ENCODE measurements at places on chromosomes 3 and 15.

- DNase-seq: no peak
Observed at GRCh38 chr3:118785415-118785814, 249.2 kb downstream of the IGSF11 start.

DNA sequence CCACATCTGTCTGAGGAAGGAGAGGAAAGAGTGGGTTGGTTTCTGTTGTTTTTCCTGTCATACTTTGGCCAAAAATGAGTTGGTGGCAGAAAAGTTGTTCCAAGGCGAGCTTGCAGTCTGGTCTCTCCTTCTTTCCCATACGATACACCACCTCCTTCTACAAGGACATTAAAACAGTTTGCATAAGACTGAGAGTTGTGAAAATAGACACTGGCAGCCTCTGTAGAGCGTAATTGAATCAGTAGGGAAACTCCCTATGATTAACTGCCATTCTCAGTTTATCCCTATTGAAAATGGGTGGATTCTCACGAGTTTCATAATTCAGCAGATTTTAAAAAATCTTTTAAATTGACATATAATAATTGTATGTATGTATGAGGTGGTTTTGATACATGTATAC is 3.7 kb upstream of the LSG1 start:
- no peak for DNase-seq

DNA sequence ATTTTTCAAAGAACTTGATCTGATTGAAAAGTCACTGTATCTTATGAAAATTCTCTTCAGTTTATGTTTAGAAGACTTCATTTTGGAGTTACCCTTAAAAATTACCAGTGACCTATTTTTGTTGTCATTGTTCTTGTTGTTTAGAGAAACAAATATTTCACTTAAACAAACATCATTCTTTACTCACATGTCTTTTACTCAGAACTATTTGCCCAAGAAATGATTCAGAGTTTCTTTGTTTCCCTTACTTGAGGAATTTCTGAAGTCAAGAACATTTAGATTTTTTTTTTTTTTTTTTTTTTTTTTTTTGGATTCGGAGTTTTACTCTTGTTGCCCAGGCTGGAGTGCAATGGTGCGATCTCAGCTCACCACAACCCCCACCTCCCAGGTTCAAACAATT is 259.6 kb upstream of the UBE2E1 start:
- DNase-seq: no peak

GRCh38 chr3:115562636-115563267 is 60.6 kb upstream of the GAP43 start:
- no peak for DNase-seq

DNA sequence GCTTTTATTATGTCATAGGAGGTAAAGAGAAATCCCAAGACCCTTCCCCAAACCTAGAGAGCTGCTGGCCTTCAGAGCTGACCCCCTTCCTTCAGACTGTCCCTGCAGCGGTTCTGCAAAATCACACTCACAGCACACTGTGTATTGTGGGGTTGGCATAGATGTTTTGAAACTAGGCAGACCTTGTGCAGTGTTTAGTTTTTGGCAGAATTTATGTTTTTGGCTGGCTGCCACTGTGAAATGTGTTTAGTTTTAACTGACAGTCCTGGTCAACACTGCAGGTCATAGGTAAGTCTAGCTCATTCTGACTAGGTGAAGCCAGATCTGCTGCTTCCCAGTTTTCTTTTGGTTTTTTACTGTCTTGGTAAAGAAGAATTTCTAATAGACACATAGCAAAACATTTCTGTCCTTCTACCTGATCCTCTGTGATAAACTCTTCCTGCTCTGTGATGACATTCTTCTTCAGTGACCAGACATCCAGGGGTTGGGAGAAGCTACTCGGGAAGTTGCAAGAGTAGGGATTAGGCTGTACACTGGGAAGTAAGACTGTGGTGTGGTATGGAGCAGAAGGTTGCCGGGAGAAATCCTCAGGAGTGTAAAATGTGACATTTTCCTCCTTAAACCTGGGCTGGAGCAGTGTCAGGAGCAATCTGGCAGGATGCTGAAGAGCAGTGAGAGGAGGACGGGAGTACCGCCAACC is 209.6 kb upstream of the MCTP2 start:
- DNase-seq: no peak

- DNase-seq: no peak
Observed at GRCh38 chr15:78989701-78990240, 44.9 kb upstream of the CTSH start.

DNA sequence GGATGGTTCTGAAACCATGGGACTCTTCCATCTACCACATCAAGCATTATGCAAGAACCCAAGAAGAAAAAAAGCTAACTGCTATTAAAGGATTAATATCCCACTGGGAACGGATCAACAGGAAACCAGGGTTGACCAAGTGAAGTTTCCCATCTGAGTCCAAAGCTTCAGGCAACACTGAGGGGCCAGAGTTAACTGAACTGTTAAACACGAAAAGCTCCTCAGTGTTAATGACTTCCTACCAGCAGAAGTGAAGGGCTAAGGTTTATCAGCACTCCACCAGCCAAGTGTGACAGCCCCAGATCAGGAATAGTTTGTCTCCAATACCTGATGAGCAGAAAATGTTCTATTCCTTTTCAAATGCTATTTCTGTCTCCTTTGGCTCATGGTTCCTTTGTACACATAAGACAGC is 36.7 kb downstream of the PTPN9 start:
- DNase-seq: no peak

- no peak for DNase-seq
Observed at GRCh38 chr15:38750786-38751185, 186.2 kb upstream of the RASGRP1 start.

- no peak for DNase-seq
Observed at GRCh38 chr3:14949126-14949525, 1.7 kb downstream of the NR2C2 start.

GRCh38 chr3:46922426-46922825 is 44.9 kb downstream of the PTH1R start:
- no peak for DNase-seq

- DNase-seq: no peak
Observed at GRCh38 chr15:37165395-37165794, 65.0 kb upstream of the MEIS2 start.

- DNase-seq: no peak
Observed at GRCh38 chr3:120421926-120422325, 28.9 kb downstream of the FSTL1 start.
